Anterior cingulate cortex (tissue), 58 donors: ENCODE measurements at places on chromosomes 2 and 18.

GRCh38 chr18:25399554-25399953, 47.6 kb upstream of the ZNF521 start:
- no peak for DNase-seq

GRCh38 chr2:42230891-42231290, 61.7 kb downstream of the EML4 start:
- no peak for DNase-seq

DNA sequence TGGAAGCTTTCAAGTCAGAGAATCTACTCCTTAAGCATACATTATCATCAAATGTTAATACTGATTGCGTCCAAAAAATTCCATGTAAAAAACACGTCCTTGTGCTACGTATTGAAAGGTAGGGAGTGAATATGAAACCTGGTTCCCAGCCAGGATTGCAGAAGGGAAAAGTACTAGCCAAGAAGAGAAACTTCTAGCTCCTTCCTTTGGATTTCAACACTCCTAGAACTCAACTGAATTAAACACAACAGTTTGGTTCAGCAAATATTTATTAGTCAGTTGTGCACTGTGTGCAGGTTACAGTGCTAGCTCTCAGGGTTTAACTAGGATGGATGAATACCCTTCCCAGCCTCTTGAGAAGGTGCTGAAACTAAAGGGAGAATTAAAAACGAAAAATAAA, 33.9 kb upstream of the FHL2 start:
- DNase-seq = no peak

GRCh38 chr2:25566694-25567093, 106.7 kb downstream of the DTNB start:
- no peak for DNase-seq

- DNase-seq = peak; percentile 81
Measured at GRCh38 chr2:241702155-241703031, 554 bp downstream of the ING5 start.

GRCh38 chr2:85222792-85223191, 89.6 kb downstream of the TCF7L1 start:
- DNase-seq = no peak

DNA sequence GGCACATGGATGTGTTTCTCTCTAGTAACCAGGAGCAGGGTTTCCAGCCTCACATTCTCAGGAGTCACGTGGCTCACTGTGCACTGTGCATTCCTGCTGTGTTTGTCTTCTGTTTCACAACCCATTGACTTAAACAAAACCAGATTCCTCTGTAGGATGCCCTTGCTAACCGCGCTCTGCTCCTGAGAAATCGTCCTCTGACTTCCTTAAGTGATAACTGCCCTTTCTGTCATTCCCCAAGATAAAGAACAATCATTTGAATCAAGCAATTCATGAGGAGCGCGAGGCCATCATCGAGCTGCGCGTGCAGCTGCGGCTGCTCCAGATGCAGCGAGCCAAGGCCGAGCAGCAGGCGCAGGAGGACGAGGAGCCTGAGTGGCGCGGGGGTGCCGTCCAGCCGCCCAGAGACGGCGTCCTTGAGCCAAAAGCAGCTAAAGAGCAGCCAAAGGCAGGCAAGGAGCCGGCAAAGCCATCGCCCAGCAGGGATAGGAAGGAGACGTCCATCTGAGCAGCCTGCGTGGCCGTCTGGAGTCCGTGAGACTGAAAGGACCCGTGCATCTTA, 60.2 kb downstream of the RALBP1 start:
- peak; percentile 57 for DNase-seq

GRCh38 chr2:143684551-143685320, 555.5 kb downstream of the ARHGAP15 start:
- DNase-seq = no peak

DNA sequence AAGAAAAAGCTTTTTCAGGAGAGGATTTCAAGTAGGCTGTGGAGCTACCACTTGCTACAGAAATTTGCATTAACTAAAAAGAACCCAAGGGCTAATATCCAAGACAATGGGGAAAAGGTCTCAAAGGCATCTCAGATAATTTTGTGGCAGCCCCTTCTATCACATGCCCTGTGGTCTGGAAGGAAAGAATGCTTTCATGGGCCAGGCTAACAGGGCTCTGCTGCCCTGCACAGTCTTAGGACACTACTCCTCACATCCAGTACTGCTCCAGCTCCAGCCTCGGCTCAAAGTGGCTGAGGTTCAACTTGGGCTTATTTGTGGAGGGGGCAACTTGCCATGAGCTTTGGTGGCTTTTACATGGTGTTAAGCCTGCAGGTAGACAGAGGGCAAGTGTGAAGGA, 1150.3 kb downstream of the CNTNAP5 start:
- DNase-seq = no peak

GRCh38 chr2:97952357-97952756, 43.4 kb downstream of the TMEM131 start:
- no peak for DNase-seq

DNA sequence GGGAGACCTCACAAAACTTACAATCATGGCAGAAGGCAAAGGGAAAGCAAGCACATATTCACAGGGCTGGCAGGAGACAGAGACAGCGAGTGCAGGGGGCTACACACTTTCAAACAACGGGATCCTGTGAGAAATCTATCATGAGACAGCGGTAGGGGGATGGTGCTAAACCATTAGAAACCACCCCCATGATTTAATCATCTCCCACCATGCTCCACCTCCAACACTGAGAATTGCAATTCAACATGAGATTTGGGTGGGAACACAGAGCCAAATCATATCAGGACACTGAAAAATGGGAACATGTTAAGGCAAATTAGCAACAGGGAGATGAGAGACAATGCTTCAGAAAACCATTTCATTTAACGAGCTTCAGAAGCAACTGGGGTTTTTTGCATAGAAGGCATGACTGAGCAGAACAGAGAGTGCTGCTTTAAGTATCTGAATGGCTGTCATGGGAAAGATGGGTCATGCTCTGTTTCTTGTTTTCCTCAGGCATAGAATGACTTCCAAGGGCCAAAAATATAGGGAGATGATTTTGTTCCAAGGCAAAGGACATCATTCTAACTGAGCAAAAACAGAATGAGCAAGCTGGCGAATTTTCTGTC, 100.8 kb upstream of the MAP2 start:
- no peak for DNase-seq

DNA sequence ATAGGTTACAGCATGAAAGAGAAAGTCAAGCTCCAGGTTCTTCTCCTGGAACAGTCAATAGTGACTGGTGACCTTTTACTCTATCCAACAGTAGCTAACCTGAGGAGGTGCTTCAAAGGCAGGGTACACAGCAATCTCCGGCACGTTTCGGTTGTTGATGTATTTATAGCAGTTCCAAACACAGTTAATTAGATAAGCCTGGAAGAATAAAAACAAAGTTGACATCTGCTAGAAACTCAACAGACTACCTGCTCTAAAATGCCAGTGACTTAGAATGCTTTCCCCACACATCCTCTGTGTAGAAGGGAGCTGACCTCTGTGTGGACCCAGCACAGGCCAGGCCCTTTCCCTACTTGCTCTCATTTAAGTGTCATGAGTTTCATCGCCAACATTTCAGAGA, 17.2 kb downstream of the LAPTM4A start:
- no peak for DNase-seq

DNA sequence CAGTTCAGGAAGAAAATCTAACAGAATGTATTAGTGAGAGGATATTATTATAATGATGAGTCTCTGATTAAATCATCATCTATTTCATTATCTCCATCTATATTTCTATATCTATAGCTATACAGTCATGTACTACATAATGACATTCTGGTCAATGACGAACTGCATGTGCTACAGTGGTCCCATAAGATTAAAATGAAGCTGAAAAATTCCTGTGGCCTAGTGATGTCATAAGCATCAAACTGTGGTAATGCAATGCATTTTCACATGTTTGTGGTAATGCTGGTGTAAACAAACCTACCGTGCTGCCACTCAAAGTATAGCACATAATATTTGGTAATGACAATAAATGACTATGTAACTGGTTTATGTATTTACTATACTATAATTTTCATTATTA, 1127.9 kb upstream of the CHAC2 start:
- no peak for DNase-seq

DNA sequence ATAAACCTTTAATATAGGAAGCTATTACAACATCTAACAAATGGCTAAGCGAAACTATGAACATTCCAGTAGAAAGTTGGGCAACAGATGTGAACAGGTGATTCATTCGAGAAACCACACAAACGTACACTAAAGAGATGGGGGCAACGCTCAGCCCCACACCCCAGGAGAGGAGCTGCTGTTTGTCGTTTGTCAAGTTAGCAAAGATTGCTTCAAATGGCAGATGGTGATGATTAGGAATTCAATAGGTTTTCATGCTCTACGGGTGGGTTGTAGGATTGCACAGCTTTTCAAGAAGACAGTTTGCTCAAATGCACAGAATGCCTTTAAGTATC, 154.7 kb upstream of the HDAC4 start:
- no peak for DNase-seq

DNA sequence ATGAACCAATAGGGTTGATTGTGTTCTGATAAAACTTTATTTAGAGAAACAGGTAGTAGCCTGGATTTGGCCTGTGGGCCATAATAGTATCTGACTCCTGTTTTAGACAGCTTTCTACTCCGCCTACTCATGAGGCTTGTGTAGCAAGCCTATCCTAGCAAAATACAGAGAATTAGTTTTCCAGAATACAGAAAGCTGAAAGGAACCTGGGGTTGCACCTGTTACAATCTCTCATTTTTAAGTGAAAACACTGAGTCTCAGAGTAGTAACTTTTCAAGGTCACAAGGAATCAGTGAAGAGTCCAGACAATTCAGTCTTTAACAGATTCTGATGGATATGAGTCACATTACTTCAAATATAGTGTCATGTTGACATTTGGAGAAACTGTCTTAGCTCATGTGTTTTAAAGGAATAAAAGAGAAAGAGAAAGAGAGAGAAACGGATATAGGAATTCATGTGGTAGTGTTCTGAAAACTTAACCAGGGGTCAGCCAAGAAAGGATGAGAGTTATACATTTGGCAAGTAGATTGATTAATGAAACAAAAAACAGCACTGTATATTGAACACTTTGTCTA, 17.0 kb downstream of the ARHGAP28 start:
- no peak for DNase-seq

- DNase-seq = no peak
Measured at GRCh38 chr18:56937874-56938430, 208.9 kb upstream of the BOD1L2 start.

DNA sequence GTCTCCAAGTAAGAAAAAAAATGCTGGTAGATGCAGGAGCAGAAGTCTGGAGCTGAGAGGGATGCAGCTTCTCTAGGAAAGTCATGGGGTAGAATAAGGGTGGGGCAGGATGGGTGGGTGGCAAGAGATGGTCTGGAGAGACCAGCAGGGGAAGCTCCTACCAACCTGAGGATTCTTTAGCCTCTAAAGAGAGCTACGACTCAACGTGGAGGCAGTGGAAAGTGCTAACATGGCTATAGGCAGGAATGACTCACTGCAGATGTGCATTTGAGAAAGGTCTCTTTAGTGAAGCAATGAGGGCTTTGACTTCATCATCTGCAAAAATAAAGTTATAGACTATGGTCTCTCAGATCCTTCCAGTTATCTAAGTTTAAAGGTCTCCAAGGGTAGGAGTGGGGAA, 722.8 kb upstream of the RAB6C start:
- no peak for DNase-seq

DNA sequence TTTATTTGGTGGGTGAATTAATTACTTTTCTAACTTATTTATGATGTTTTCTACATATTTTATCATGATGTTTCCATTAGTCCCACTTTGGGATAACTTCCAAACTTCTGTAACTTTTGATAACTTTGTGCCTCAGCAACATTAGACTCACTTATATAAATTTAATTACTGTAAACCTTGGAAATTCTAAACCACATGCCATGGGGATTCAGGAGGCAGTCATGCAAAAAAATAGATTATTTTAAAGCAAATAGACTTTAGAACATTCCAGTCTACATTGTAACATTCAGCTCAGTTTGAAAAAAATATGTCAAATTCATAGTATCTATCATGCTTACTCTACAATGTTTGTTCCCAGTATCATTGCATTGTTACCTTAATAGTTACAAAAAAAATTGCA, 728.5 kb upstream of the NRXN1 start:
- no peak for DNase-seq

DNA sequence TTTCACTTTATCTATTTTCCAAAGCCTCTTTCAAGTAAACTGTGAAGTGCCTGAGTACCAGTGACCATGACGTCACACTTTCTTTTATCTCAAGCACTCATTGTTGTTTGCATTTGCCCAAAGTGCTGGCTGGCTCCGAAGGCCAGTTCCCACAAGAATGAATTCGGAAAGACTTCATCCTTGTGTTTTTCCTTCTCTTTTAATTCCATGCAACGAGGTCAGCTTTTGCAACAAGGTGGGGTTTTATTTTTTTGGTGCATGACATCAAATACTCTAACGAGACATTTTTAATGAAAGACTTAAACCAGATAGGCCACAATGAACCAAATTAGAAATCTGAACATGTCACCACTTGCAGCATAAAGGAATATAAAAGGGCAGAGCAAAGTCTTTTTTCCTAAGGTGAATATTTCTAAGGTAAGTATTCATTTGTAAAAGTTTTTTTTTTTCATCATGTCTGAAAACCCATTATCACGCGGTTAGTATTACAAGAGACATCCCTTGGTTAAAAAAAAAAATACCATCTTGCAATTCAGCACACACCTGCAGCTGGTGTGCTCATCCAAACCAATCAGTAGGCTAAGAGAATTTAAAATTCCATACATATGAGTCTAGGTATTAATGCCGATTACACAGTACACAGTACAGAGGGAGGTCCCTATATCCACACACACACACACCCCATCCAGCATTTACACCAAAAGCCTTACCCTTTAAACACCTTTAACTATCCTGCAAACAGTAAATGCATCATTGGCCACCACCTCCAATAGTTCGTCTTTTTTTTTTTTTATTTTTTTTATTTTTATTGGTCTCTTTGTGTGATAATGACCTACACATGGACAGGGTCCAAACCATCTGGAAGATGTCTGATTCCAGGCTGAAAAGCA, 2.3 kb downstream of the ARL4C start:
- no peak for DNase-seq

DNA sequence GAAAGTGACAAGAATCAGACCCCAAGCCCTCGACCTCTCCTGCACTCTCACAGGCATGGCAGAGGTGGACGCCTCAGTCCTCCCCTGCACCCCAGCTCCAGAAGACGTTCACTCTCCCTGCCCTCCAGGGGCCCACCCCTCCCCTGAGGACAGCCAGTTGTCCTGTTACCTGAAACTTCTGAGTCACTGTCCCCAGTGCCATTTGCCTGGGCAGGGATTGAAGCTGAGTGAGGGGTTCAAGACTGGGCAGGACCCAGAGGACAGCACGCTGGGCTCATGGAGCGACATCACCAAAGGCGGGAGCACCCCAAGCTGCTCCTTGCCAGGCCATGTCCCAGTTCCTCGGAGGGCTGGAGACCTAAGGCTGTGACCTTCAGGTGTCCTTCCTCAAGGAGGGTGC, 34.2 kb upstream of the COL6A3 start:
- no peak for DNase-seq

- DNase-seq = no peak
Measured at GRCh38 chr2:195055996-195056395, 601.0 kb upstream of the SLC39A10 start.

- no peak for DNase-seq
Measured at GRCh38 chr2:37297632-37298031, 27.0 kb downstream of the PRKD3 start.
